ENCODE measurements at places on chromosomes 7 and 10.

DNA sequence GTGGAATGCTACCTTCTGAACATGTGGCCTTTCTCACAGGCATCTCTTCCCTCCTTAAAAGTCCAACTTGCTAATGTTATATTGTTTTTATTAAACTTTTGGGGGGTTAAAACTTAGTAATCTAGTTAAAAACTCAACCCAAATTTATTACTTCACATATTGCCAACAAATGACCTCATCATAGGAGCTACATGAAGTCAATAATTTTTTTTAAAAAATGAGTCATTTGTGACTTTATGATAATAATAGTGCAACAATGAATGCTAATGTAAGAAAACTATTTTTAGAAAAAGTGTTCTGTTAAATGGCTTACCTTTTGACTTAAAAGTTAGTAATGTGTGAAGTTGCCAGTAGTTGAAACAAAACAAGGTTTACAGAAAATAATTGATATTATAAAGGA, 325.9 kb upstream of the FZD1 start:
- DNase-seq: no peak

GRCh38 chr7:148962823-148963582, 65.3 kb downstream of the PDIA4 start:
- peak; percentile 87 for DNase-seq

GRCh38 chr10:35384265-35384868, 48.1 kb downstream of the CCNY start:
- no peak for DNase-seq

GRCh38 chr7:18497082-18497481, 1.5 kb downstream of the HDAC9 start:
- no peak for DNase-seq

GRCh38 chr7:135748770-135749169, at the start of gene FAM180A:
Gene FAM180A (minus strand): TSS chr7:135748813. CDS start chr7:135748580, 233 bp downstream.
- DNase-seq: no peak

- no peak for DNase-seq
These were observed 94.3 kb downstream of the UBE2H start for GRCh38 chr7:129858490-129858889.

- DNase-seq: no peak
These were observed 30.9 kb downstream of the CDK1 start for GRCh38 chr10:60809157-60809556.

GRCh38 chr7:48380921-48381320, 209.7 kb downstream of the ABCA13 start:
- DNase-seq: no peak

DNA sequence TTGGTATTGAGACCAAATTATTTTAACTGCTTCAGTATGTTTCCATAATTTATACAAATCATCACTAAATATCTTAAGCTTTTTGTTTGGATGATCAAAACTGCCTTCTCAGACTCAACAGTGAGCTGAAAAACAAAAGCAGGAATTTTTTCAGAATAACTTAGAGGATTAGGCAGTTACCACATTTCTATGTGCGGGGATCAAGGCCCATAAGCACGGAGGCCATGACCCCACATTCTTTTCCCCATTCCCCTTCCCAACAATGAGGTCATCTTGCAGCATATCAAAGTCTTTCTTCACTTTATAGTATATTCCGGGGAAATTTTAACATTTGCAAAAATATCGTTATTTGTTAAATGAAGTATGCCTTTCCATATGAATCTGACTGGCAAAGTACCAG, 125.8 kb downstream of the ELMO1 start:
- DNase-seq: no peak

DNA sequence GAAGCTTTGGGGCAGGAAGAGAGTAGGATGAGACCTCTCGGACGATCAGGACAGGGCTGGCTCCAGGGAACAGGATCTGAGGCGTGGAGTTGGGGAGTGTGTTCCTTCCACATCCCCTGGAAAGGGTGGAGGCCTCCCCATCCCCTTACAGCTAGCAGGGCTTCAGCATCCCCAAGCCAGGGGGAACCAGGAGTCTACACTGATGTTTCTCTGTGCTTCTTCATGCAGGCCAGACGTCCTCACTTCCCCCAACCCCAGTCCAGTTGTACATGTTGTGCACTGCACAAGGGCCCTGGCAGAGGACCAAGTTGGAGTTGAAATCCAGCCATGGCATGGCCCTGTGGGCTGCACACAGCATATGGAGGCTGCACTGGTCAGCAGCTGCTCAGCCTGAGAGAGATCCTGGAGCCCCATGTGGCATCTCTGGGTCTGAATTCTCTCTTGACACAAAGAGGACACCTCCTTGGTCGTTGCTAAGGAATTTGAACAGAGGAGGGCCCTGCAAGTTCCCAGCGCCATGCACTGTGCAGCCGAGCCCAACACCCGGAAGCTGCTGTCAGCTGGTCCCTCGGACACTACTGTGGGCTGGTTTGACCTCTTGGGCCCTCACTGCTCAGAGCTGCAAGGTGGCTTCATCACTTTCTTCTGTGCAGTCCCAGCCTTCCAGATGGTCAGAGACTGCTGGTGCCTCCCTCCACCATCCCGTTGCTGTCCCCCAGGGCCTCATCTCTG, 181.1 kb downstream of the DNAJB6 start:
- DNase-seq: no peak

DNA sequence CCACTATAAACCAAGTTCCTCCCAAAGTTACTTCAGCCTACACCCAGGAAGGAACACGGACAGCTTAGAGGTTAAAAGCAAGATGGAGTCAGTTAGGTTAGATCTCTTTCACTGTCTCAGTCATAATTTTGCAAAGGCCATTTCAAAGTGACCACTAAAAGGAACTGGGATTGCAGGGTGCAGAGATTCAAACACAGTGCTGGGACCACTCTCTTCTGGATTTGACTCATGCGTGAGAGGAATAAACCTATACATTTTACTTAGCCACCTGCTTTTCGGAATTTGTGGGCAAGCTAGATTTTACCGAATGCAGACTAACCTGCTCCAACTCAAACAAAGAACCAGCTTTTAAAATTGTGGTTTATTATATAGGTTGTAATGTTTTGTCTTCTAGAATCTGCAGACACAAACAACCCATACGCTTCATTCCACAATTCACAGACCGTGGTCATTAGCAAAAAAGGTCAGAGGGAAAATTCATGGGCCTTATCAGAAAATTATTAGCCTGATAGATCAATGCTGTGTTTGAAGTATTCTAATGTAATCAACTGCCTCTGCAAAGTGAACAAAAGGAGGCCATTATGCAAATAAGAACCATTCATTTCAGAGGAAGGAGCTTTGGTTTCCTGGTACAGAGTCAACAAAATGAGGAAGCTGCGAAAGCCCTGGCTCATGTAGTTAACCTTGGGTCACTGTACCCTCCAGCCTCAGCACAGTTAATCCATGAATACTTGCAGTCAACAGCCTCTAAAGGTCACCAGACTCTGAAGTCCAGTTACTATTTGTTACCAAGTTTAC, 342.7 kb upstream of the KLF6 start:
- DNase-seq: peak; percentile 76

DNA sequence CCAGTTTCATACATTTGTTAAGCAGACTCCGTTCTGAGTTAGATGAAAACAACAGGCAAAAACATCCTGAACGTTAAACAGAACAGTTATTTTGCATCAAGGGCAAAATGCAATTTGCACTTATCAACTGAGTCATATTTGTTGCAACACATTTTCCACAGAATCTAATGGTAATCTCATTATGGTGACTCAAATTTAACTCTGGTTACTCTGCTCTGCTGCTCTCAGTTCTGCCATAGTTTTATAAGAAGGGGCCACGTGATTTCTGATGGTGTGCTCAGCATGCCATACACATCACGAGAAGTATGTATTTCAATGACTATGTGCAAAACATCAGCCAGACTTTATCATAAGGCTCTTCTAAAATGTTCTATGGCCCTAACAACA, 148.8 kb downstream of the CHCHD3 start:
- DNase-seq: no peak

DNA sequence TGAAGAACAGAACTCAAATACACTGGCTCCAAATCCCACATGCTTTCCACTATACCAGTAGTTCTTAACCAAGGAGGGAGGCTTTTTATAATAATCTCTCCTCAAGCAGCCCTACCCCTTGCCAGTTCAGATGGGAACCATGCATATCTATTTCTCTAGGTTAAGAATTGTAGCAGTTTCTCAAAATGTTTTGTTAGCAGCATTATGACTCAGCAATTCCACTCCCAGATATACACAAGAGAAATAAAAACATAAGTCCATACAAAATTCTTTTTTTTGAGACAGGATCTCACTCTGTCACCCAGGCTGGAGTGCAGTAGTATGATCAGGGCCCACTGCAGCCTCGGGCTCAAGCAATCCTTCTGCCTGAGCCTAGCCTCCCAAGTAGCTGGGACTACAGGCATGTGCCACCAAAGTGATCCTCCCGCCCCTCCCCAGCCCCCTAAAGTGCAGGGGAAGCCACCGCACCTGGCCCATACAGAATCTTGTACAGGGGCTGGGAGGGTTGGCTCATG, 18.1 kb downstream of the YWHAG start:
- DNase-seq: no peak

GRCh38 chr7:157122800-157123495, 15.8 kb upstream of the UBE3C start:
- DNase-seq: no peak

DNA sequence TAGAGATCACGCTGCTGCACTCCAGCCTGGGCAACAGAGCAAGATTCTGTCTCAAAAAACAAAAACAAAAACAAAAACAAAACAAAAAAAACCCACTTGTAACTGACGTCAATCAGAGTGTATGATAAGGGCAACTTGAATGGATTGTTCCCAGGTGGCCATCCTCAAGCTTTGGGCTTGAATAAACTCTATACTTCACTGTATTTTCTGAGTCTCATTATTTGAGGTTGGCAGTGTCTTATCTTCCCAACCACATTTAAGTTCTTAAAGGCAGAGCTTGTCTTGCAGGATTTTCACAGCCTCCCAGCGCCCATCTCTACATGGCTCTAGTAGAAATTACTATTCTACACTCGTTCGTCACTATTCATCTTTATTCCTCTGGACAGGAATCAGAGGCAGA, 5.1 kb upstream of the OAT start:
- no peak for DNase-seq

DNA sequence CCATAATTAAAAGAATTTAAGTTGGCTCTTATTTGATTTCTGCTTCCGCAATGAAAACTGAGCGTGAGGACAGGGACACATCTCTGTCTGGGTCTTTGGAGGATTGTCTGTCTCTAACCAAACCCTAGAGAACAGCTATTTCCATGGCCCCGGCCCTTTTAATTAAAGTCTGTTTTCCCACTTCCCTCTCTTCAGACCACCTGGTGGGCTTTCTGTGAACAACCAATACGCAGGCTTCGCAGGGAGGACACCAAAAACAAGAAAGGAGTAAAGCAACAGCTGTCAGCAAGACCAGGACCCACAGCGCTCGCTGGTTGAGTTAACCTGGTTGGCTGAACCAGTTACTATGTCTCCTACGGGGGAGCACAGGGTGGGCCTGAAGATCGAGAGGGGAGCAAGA, 217.1 kb upstream of the FRMD4A start:
- no peak for DNase-seq

- DNase-seq: no peak
These were observed 3.8 kb upstream of the ALDH18A1 start for GRCh38 chr10:95660283-95660682.

- DNase-seq: no peak
These were observed 590.7 kb upstream of the STEAP1 start for GRCh38 chr7:89563597-89563996.

- DNase-seq: no peak
These were observed 138.7 kb upstream of the DGKB start for GRCh38 chr7:15041226-15041625.

GRCh38 chr7:96728139-96728538, 18.5 kb upstream of the SEM1 start:
- DNase-seq: no peak

- DNase-seq: no peak
These were observed 33.5 kb downstream of the ASZ1 start for GRCh38 chr7:117393781-117394180.

DNA sequence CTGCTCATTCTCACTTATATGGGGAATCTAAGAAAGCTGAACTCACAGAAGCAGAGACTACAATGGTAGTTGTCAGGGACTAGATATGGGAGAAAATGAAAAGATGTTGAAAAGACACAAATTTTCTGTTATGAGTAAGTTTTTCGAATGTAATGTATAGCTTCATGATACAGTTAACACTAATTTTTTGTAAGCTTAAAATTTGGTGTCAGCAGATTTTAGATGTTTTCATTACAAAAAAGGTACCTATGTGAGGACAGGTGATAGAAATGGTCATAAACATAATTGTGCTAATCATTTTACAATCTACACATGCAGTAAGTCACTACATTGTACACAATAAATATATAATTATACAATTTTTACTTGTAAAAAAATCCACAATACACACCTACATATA, 286.6 kb downstream of the ZNF33B start:
- no peak for DNase-seq

DNA sequence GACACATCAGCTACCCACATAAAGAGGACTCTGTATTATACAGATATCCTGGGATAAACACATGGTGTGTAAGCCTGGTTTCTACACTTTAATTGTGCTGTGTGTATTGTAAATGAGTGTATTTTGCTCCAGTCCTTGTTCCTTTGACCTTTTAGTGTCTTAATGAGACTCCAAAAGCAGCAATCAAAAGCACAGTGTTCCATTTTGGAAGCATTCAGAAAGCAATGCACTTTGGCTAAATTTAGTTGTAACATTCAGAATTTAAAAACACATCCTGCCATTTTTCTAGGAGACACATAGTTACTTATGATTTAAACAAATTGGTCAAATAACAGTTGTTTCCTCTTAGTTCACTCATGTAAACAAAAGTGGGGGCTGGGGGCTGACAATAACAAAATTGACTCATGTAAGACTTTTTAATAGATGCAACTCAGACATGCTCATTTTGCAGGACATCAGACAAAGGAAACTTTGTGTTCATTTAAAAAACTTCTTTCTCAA, 122.2 kb downstream of the GPR37 start:
- DNase-seq: no peak

GRCh38 chr7:82697897-82698296, 254.3 kb upstream of the CACNA2D1 start:
- DNase-seq: no peak

DNA sequence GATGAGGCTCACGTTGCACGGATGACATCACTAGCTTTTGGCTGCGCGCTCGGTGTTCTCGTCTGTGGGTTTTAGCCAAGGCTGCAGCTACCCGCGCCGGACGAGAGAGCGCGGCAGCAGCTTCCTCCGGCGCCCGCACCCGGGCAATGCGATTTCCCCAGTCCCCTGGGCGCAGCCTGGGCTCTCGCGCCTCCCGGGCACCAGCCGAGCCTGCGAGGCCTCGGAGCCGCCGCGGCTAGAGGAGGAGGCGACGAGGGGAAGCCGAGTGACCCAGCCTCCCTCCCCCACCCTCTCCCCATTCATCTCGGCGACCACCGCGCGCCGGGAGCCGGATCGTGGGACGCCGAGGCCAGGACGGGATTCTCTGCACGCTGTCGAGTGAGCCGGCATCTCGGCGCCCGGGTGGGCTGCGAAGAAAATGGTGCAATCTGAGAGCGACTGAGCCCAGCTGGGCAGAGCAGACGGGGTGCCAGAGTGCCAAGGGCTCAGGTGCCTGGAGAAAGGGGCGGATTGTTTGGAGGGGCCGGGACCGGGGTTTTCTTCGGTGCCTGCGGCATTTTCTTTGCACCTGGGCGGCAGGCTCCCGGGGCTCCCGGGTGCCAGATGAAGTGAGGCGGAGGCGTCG, 1.2 kb upstream of the TMEM178B start:
- DNase-seq: peak; percentile 31

All from B cell (primary cell).